HepG2 (cell line): ENCODE measurements at places on chromosomes 16 and 17. TPM values are rescaled to one million over a fixed set of nuclear protein-coding genes. Genes with fewer than 3 reads are reported as not detected.

DNA sequence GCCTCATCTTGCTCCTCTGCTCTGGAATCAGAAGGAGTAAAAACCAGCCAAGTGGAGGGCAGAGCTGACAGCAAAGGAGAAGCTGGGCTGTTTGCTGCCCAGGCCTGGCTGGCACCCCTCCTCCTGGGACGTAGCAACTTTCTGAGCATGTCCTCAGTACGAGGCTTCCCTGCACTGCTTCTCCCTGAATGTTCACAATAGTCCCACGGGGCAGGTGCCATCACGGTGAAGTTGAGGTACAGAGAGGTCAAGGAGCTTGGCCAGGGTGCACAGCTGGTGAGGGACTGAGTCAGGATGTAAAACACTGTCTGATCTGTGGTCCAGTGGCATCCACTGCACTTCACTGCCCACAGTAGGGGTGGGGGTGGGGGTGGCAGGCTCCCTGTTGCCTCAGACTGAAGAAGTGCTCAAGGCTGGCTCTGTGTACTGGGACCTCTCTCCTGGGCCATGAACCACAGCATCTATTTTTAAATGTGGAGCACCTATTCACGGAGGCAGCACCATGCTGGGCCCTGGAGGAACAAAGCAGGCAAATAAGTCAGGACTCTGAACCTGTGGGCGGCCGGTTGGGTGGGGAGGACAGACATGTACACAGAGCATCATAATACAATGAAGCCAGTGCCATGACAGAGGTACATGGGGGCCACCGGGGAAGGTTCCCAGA lies 369.5 kb downstream of the SEC14L1 start:
- DNase-seq = no peak

DNA sequence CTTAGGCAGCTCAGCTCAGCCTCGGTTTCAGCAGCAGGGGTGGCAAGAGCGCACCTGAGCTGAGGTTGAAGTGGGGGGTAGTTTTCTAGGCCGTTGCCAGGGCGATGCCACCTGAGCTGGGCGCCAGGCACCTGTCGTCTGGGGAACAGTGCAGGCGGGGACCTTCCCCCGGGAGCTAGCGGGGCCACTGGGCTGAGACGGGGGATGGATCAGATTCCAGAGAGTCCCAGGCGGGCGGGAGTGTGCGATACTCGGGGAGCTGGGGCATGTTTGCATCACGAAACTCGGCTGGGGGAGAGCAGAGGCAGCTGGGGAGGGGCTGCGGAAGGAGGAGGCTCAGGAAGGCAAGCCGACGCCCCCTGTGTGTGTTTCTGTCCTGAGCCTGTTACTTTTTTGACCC lies 477 bp upstream of the CLDN9 start:
- no peak for DNase-seq

- no peak for DNase-seq
These were observed 491 bp downstream of the GAS7 start for GRCh38 chr17:10197721-10198508.

- no peak for DNase-seq
These were observed 98.8 kb downstream of the CDYL2 start for GRCh38 chr16:80705596-80705995.

DNA sequence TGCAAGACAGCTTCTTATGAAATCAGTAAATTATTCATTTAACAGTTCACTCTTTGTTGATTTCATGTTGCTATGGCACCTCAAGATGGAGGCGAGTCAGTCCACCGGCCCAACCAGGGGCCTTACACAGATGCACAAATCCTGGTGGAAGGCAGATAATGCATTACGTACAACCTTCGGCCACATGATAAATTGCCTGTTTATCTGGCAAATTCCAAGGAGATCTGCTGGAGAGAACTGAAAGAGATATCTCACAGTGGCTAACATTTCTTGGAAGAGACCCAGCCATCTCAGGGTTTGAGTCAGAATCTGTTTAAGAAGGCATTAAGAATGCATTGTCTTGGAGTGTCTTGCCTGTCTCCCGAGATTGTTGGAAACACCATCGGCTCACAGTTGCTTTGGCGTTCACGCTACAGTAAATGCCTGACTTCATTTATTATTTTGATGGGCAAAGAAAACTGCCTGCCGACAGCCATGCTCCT lies 225.6 kb downstream of the MSI2 start:
- no peak for DNase-seq

The TNS4 gene
- 1.7 and 2.1 TPM in 2 replicates for polyA plus RNA-seq

The SLC5A10 gene
- polyA plus RNA-seq = 0.05 and 0.07 TPM in 2 replicates

The P2RX5 gene
- polyA plus RNA-seq = 1.0 and 1.7 TPM in 2 replicates
